ENCODE measurements at places on chromosomes 6 and 20. TPM values are rescaled to one million over a fixed set of nuclear protein-coding genes. Genes with fewer than 3 reads are reported as not detected.
A peak's percentile ranks its signal among the peaks of the same experiment; 100 is the strongest.

The SFTA2 gene
- not detected for total RNA-seq

The R3HDML gene
- not detected for total RNA-seq

The GCLC gene
- total RNA-seq = 17.0 TPM

The MUC21 gene
- total RNA-seq = not detected

The DYNLT2 gene
- 2.2 TPM for total RNA-seq

The NELFE gene
- total RNA-seq = 60.5 TPM

The OR2J3 gene
- not detected for total RNA-seq

The MMP24 gene
- not detected for total RNA-seq

- H3K27ac ChIP-seq = no peak overlapping the region
- H3K27me3 ChIP-seq = no peaks in the 10 kb centered on the region
- peak; percentile 11 for DNase-seq
- H3K36me3 ChIP-seq = peaks cover 5% of the 10 kb centered on the region
- H3K4me1 ChIP-seq = peaks cover 37% of the 10 kb centered on the region
Measured at GRCh38 chr6:52535711-52536423, 41.0 kb downstream of the TRAM2 start.

- no peak for DNase-seq
- no peak overlapping the region for H3K4me3 ChIP-seq
- no peaks in the 10 kb centered on the region for H3K27me3 ChIP-seq
- no peak overlapping the region for H3K27ac ChIP-seq
- no peaks in the 10 kb centered on the region for H3K4me1 ChIP-seq
Measured at GRCh38 chr20:58959652-58960051, 21.4 kb upstream of the NELFCD start.

GRCh38 chr20:49349694-49350252 is 71.9 kb upstream of the ZNFX1 start:
- H3K27ac ChIP-seq = no peak overlapping the region
- H3K4me3 ChIP-seq = no peak overlapping the region
- no peaks in the 10 kb centered on the region for H3K36me3 ChIP-seq
- DNase-seq = no peak
- no peaks in the 10 kb centered on the region for H3K4me1 ChIP-seq
- H3K27me3 ChIP-seq = peaks cover 8% of the 10 kb centered on the region

- H3K4me1 ChIP-seq = no peaks in the 10 kb centered on the region
- H3K4me3 ChIP-seq = no peak overlapping the region
- no peak overlapping the region for H3K27ac ChIP-seq
- no peaks in the 10 kb centered on the region for H3K36me3 ChIP-seq
Measured at GRCh38 chr20:46237227-46237626, 71.1 kb downstream of the CDH22 start.

DNA sequence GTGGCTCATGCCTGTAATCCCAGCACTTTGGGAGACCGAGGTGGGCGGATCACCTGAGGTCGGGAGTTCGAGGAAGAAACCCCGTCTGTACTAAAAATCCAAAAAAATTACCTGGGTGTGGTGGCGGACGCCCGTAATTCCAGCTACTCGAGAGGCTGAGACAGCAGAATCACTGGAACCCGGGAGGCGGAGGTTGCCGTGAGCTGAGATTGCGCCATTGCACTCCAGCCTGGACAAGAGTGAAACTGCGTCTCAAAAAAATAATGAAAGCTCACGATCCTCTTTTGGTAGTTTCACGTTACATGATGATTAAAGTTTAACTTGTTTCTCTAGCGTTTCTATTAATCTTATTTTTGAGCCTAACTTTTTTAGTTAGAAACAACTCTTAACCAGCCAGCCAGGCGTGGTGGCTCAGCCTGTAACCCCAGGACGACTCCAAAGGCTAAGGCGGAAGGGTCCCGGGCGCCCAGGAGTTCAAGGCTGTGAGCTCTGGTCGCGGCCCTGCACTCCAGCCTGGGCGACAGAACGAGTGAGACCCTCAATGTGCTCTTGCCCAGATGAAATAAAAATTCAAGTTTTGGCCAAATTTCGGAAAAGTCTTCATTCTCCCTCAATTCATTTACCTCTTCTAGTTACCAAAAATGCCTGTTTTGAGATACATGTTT is 1.2 kb upstream of the WRNIP1 start:
- peak overlapping the region; percentile 80 for H3K4me3 ChIP-seq
- peak overlapping the region; percentile 99 for H3K27ac ChIP-seq
- peaks cover 17% of the 10 kb centered on the region for H3K36me3 ChIP-seq
- H3K4me1 ChIP-seq = peaks cover 31% of the 10 kb centered on the region
- H3K27me3 ChIP-seq = no peaks in the 10 kb centered on the region
- DNase-seq = no peak

DNA sequence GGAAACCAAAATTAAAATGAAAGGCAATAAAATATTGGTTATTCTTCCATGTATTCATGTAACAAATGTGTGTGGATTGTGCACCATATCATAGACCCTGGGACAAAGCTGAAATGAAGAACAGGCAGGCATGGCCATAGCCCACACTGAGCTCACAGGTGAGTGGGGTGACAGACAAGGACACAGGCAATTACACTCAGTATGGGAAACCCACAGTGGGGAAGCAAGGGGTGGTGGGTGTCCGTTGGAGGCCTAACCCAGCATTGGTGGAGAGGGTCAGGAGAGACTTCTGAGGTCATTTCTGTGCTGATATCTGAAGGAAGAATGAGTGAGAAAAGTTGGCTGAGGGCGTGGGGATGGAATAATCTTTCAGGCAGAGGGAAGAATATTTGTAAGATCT is 47.6 kb upstream of the MAP3K4 start:
- no peaks in the 10 kb centered on the region for H3K36me3 ChIP-seq
- no peak overlapping the region for H3K27ac ChIP-seq
- peaks cover 19% of the 10 kb centered on the region for H3K27me3 ChIP-seq
- no peak overlapping the region for H3K4me3 ChIP-seq

- no peaks in the 10 kb centered on the region for H3K27me3 ChIP-seq
- peaks cover 14% of the 10 kb centered on the region for H3K36me3 ChIP-seq
- DNase-seq = peak; percentile 15
- H3K27ac ChIP-seq = no peak overlapping the region
- peak overlapping the region; percentile 96 for H3K4me3 ChIP-seq
Measured at GRCh38 chr6:83193747-83194566, 800 bp downstream of the RWDD2A start.

- peaks cover 1% of the 10 kb centered on the region for H3K36me3 ChIP-seq
- peaks cover 36% of the 10 kb centered on the region for H3K4me1 ChIP-seq
- no peak overlapping the region for H3K4me3 ChIP-seq
- no peaks in the 10 kb centered on the region for H3K27me3 ChIP-seq
Measured at GRCh38 chr6:10687582-10687981, 6.8 kb downstream of the C6orf52 start.

GRCh38 chr6:16953446-16953845 is 148.4 kb upstream of the STMND1 start:
- H3K36me3 ChIP-seq = no peaks in the 10 kb centered on the region
- H3K27ac ChIP-seq = no peak overlapping the region
- no peak overlapping the region for H3K4me3 ChIP-seq

GRCh38 chr6:36340618-36341454 is 4.1 kb upstream of the BNIP5 start:
- H3K36me3 ChIP-seq = no peaks in the 10 kb centered on the region
- no peak overlapping the region for H3K27ac ChIP-seq
- peaks cover 14% of the 10 kb centered on the region for H3K27me3 ChIP-seq
- peaks cover 12% of the 10 kb centered on the region for H3K4me1 ChIP-seq

- H3K27me3 ChIP-seq = no peaks in the 10 kb centered on the region
- peak overlapping the region; percentile 92 for H3K4me3 ChIP-seq
- H3K36me3 ChIP-seq = peaks cover 43% of the 10 kb centered on the region
Measured at GRCh38 chr20:35742741-35743523, 872 bp upstream of the RBM39 start.

GRCh38 chr6:11908436-11909105 is 103.5 kb upstream of the HIVEP1 start:
- H3K27me3 ChIP-seq = peaks cover 6% of the 10 kb centered on the region
- no peaks in the 10 kb centered on the region for H3K36me3 ChIP-seq
- peaks cover 2% of the 10 kb centered on the region for H3K4me1 ChIP-seq
- no peak overlapping the region for H3K4me3 ChIP-seq

- peaks cover 10% of the 10 kb centered on the region for H3K4me1 ChIP-seq
- no peaks in the 10 kb centered on the region for H3K36me3 ChIP-seq
- H3K27me3 ChIP-seq = peaks cover 18% of the 10 kb centered on the region
- peak; percentile 20 for DNase-seq
Measured at GRCh38 chr6:17907406-17908229, 79.8 kb downstream of the KIF13A start.

DNA sequence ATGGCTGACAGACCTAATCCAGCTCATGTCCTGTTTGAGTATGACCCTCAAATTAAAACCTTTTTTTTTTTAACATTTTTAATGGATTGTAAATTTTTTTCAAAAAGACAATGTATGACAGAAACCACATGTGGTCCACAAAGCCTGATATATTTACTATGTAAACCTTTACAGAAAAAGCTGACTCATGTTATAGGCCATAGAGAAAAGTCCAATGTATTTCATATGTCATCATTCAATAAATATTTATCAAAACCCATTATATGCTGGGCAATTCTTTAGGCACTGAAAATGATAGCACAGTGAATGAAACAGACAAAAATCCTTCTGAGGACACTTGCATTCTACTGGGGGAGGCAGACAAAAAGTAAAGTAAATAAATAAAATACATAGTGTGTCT is 826.2 kb upstream of the FLRT3 start:
- DNase-seq = no peak
- no peaks in the 10 kb centered on the region for H3K36me3 ChIP-seq
- no peak overlapping the region for H3K4me3 ChIP-seq
- no peak overlapping the region for H3K27ac ChIP-seq

- H3K27ac ChIP-seq = peak overlapping the region; percentile 95
- DNase-seq = peak; percentile 62
- peak overlapping the region; percentile 87 for H3K4me3 ChIP-seq
- peaks cover 36% of the 10 kb centered on the region for H3K4me1 ChIP-seq
- H3K36me3 ChIP-seq = peaks cover 12% of the 10 kb centered on the region
- H3K27me3 ChIP-seq = no peaks in the 10 kb centered on the region
Measured at GRCh38 chr6:31898383-31899011, 999 bp upstream of the EHMT2 start.

GRCh38 chr20:32975698-32976674 is 28.2 kb downstream of the SUN5 start:
- H3K4me1 ChIP-seq = peaks cover 39% of the 10 kb centered on the region
- peak overlapping the region; percentile 46 for H3K27ac ChIP-seq
- no peaks in the 10 kb centered on the region for H3K27me3 ChIP-seq
- H3K36me3 ChIP-seq = peaks cover 20% of the 10 kb centered on the region
- DNase-seq = no peak

DNA sequence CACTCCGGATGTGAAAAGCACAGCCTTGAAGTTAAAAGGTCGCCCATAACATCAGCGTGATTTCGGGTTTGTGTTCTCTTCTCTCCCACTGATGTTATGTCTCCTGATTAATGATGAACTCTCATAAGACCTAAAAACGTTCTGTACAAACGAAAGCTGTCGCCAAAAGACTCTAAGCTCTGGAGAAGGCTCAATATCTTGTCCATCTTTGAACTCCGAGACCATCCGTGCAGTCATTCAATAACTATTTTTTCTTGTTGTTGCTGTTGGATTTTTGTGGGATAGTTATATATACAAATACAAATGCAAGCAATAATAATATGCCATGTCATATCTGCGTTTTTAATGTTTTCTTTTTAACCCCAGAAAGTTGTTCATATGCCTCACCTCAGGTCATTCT is 291.8 kb upstream of the MARCKS start:
- no peaks in the 10 kb centered on the region for H3K36me3 ChIP-seq
- H3K27ac ChIP-seq = no peak overlapping the region

DNA sequence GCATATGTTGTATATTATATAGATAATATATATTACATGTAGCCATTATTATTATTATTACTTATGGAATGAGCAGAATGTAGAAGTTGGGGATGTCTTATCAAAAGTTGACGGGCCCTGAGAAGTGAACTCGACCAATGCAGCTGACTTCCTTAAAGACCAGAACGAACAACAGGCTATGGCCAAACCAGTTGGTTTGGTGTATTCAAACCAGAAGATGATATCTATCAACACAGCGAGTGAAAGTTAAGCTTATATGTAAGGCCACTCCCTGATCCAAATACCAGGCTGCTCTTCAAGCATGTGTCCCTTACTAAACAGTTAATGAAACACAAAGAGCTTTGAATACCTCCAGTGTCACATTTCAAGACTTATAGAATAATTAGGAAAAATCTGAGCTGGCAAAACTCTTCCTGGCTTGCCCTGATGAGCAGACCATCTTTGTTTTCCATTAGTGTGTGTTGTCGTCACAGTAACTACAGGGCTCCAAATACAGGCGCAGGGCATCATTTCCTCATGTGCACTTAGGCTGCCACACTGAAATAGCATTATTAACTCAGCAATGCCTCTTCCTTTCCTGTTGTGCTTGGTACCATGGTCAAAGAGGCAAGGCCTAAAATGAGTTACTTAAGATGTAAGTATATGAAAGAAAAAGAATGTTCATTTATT is 6.6 kb downstream of the FILIP1 start:
- H3K27me3 ChIP-seq = peaks cover 23% of the 10 kb centered on the region
- no peaks in the 10 kb centered on the region for H3K36me3 ChIP-seq
- H3K27ac ChIP-seq = no peak overlapping the region
- no peak for DNase-seq

- no peak overlapping the region for H3K4me3 ChIP-seq
- H3K27ac ChIP-seq = no peak overlapping the region
- no peaks in the 10 kb centered on the region for H3K27me3 ChIP-seq
Measured at GRCh38 chr6:48476257-48476656, 365.3 kb upstream of the PTCHD4 start.

DNA sequence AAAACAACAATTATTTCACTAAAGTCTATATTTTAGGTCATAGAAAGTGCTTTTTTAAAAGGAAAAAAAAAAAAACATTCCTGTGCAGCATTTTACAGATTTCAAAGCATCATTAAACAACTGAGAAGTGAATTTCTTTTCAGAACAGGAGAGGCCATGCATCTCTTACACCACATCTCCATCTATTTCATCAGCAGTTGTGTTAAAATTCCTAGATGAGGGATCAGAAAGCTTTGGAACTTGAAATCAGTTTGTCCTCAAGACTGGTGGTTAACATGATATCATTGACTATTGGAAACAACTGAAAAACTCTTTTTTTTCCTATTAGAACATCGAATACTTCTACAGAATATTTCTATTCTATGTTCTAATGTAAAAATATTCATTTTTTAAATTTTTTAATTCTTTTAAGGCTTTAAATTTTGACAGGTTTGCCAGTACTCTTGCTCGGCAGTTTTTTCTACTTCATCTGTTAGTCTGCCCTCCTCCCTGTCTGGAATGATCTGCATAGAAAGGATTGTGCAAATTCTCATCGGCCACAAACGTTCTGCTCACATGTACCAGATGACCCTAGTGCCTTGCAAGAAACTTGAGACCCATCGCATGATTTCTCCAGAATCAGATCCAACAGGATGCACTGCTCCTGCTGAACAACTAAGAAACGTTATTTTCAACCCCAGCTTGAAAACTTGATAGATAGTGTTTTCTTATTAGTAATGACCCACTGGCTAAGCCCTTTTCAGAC is 411.0 kb upstream of the AGPAT4 start:
- no peaks in the 10 kb centered on the region for H3K27me3 ChIP-seq
- no peaks in the 10 kb centered on the region for H3K4me1 ChIP-seq
- no peaks in the 10 kb centered on the region for H3K36me3 ChIP-seq
- no peak for DNase-seq
- H3K4me3 ChIP-seq = no peak overlapping the region
- H3K27ac ChIP-seq = no peak overlapping the region

DNA sequence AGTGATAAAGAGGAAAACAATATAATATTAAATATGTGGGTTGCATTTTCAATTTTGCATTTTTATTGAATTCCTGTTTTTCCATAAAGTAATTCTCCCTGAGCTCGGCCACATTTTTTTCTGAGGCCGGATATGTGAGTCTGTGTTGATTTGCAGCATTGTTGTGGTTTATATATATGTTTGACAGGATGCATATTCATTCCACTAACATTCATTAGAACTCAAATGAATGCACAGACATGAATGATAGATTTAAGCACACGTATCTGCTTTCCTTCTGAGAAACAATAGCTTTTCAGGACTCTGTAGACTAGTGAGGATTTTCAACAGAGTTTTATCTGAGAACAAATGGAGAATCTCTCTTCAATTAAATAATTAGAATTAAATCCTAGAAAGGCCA is 10.6 kb upstream of the EXOC2 start:
- peaks cover 4% of the 10 kb centered on the region for H3K4me1 ChIP-seq
- no peak overlapping the region for H3K4me3 ChIP-seq

Measured in activated CD8-positive, alpha-beta T cell treated with anti-CD3 and anti-CD28 coated beads for 36 hours (primary cell).